Adrenal gland (tissue), 19 donors: ENCODE measurements at places on chromosomes 7 and 10. TPM values are rescaled to one million over a fixed set of nuclear protein-coding genes. Genes with fewer than 3 reads are reported as not detected.

DNA sequence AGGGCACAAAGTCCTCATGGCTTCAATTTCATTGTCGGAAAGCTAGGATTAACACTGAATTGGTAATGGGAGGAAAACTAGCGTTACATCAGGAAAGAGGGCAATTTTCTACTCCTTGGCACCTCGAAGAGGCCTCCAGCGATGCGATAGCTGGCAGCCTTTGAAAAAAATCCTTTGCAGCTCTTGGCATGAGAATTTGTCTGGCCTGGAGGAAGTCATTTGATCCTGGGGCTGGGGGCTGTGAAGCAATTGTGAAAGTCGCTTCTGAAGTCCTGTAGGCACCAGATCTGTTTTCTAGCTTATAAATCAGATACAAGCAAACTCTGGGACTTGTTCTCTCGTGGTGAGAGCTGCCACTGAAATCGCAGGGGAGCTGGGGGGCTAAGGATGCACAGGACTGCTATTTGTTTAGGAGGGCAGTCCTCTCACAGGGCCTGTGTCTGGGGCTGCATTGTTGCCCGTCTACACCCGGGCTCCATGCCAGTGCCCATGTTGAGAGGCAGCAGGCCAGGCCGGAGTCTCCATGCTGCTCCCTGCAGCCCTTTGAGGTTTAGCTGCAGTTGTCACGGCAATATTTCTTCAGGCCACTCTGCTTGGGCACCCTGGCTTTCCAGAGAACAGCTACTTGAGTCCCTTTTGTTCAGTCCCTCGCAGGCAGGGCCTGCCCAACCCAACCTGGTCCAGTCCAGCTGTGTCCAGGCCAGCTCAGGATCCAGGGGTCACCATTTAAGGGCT is 206.8 kb upstream of the LYZL1 start:
- no peak for DNase-seq

DNA sequence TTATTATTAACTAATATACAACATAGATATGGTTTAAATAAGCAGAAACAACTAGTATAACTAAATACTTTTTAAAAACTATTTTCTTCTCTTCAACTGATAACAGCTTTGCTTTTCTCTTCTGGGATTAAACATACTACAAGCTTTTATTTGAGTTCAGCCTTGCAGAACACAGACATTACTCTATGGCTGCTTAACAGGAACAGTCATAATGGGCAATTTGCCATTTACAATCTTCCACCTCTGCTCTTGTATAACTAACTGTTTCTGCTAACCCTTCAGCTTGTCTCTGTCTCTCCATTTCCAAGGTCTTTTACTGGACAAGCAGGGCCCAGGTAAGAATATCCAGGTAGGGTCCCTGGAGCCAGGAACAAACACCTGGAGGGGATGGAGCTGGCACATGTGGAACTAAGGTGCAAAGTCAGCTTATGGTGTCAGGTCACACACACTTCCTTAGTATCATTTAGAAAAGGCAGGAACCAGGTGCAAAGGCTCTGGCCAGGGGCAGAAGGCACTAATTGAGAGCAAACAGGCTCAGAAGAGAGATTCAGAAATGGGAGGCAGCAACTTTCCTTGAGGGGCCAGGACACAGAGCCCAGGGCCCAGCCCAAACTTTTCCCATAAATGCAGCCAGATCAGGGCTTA is 93.1 kb downstream of the STRA8 start:
- no peak for DNase-seq

DNA sequence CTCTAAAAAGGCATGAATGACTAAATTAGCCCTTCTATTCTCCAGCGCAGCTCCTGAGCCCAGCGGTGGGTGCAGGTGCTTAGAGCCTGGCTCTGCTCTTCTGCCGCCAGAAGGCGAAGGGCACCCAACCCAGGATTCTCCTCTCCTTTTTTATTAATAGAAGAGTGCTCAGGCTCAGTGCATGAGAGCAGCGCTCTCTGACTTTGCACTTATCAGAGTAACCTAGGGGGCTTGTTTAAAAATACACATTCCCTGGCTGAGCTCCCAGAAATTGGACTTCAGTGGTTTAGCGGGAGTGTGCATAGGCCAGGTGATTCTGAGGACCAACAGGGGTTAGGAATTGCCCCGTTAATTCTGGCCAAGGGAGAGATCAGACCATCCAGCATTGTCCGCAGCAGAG is 1.7 kb upstream of the PFKP start:
- no peak for DNase-seq

GRCh38 chr7:142153400-142153799 is 41.9 kb downstream of the MGAM2 start:
- no peak for DNase-seq

DNA sequence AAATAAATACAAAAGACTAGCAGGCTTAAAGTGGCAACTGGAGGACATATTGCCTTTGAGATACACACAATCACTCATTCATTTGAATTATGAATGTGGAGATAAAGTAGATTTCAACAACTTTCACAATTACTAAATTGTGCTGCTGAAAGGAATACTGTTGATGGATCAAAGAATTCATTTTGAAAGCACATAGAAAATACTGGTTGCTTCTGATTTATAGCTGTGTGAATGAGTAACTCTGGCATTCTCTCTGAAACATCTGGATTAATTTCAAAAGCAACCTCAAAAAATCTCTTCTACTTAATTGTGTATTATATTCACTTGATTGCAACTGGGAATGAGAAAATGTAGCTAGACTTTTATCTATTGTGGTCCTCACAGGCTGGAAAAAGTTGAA is 397.6 kb downstream of the THSD7A start:
- no peak for DNase-seq

DNA sequence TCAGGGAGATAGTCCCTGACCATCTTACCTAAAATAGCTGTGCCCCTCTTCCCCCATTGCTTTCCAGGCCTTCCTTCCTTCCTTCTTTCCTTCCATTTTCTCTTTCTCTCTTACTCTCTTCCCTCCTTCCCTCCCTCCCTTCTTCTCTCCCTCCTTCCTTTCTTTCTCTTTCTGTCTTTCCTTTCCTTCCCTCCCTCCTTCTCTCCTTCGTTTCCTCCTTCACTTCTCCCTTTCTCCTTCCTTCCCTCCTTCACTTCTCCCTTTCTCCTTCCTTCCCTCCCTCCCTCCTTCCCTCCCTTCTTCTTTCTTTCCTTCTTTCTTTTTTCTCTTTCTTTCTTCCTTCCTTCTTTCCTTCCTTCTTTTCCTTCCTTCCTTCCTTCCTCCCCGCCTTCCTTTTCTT is 24.6 kb upstream of the MKX start:
- DNase-seq = no peak

- DNase-seq = no peak
Measured at GRCh38 chr10:75911426-75911825, 480.0 kb downstream of the LRMDA start.

- no peak for DNase-seq
Measured at GRCh38 chr10:11602919-11603523, 8.4 kb downstream of the USP6NL start.

Gene FBXO24
- 2.8 TPM for polyA plus RNA-seq

Gene PHYHIPL
- polyA plus RNA-seq = 13.7 TPM

Gene WIPF3
- 4.5 TPM for polyA plus RNA-seq

Gene NPY4R2
- not detected for polyA plus RNA-seq

Gene CRYGN
- 0.67 TPM for polyA plus RNA-seq

Gene HOXA4
- polyA plus RNA-seq = 11.3 TPM

Gene PRSS2
- polyA plus RNA-seq = 2.8 TPM
